ENCODE measurements at places on chromosomes 2 and 18. TPM values are rescaled to one million over a fixed set of nuclear protein-coding genes. Genes with fewer than 3 reads are reported as not detected.

- DNase-seq: no peak
These were observed 5.8 kb upstream of the LRP1B start for GRCh38 chr2:142136571-142136970.

The NR4A2 gene
- total RNA-seq: 1.5 TPM

The SLC9A2 gene
- not detected for total RNA-seq

GRCh38 chr2:200378652-200379290, 72.3 kb downstream of the SPATS2L start:
- DNase-seq: no peak

GRCh38 chr2:51028829-51029228, 3.1 kb downstream of the NRXN1 start:
- DNase-seq: no peak

The LIPG gene
- 0.19 TPM for total RNA-seq

GRCh38 chr2:144950899-144951560, 431.1 kb upstream of the ZEB2 start:
- DNase-seq: no peak

GRCh38 chr2:223972656-223973102, 15.4 kb downstream of the MRPL44 start:
- no peak for DNase-seq

- peak; percentile 79 for DNase-seq
These were observed 24.3 kb downstream of the INPP5D start for GRCh38 chr2:233084488-233084887.

GRCh38 chr2:142874293-142874814, 3.1 kb upstream of the KYNU start:
- no peak for DNase-seq

Measured in Right ventricle myocardium superior (tissue), 1 donor.